ENCODE measurements at places on chromosomes 11 and 22.

GRCh38 chr11:45409587-45409986 is 123.4 kb upstream of the SYT13 start:
- no peak for DNase-seq

- DNase-seq: no peak
Observed at GRCh38 chr22:37138849-37139561, 10.7 kb downstream of the IL2RB start.

DNA sequence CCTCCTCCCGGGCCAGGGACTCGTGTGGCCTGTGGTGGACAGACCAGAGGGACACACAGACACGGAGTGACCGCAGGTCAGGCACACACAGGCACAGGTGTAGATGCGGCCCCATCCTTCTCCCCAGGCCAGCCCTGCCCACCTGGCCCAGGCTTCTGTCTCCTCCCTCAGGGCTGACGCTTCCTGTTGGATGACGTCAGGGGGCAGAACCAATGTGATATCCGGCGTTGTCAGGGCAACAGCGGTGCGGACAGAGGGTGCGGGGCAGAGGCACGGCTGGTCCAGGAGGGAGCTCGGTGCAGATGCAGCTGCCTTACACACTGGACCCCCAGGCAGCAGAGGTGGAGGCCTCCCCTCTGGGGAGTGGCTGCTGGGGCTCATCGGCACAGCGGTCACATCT is 2.9 kb upstream of the TUBGCP6 start:
- no peak for DNase-seq

DNA sequence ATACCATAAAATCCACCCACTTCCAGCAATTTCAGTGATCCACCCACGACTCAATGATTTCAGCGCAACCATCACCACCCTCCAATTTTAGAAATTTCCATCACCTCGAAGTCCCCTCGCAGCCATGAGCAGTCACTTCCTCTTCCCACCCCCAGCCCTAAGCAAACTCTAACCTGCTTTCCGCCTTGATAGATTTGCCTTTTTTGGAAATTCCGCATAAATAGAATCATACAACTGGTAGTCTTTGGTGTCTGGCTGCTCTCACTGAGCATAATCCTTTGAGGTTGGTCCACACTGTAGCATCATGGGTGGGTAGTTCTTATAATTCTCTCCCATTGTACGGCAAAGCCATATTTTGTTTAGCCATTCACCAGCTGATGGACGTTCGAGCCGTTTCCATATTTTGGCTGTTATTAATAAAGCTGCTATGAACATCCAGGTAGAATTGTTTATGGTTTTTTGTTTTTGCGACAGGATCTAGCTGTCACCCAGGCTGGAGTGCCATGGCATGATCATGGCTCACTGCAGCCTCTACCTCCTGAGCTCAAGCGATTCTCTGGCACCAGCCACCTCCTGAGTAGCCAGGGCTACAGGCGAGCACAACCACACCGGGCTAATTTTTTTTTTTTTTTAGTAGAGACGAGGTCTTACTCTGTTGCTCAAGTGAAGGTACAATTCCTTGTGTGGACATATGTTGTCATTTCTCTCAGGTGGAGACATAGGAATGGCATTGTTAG is 16.0 kb downstream of the PIM3 start:
- no peak for DNase-seq

GRCh38 chr11:67640758-67641337 is 1.3 kb upstream of the TBX10 start:
- DNase-seq: no peak

DNA sequence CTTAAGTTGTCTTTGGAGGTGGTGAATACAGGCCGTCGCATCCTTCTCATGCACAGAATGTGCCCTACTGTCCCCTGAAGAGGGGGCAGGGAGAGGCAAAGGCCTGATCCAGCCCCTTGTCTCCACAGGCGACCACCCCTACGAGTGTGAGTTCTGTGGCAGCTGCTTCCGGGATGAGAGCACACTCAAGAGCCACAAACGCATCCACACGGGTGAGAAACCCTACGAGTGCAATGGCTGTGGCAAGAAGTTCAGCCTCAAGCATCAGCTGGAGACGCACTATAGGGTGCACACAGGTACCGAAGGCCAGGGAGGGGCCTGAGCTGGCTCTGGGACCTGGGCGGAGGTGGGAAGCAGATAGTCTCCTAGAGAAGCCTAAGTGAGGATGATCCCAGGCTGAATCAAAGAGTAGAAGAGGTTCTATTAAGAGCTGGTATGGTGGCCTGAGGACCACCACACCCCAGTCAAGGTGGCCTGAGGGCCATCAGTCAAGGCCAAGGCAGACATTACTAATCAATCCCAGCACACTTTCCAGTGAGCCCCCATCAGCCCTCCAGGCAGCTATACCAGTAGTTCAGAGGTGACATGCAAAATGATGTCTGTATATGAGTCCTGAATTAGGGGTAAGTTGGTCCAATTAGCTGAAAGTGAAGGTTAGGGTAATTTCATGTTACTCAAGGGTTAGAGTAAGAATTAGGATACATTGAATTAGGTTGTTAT is 49.0 kb upstream of the NNMT start:
- DNase-seq: no peak

- DNase-seq: no peak
Observed at GRCh38 chr22:42344361-42344905, 74.0 kb upstream of the TCF20 start.

GRCh38 chr11:100581318-100581717 is 105.8 kb upstream of the ARHGAP42 start:
- no peak for DNase-seq

GRCh38 chr11:810040-810567 is 337 bp downstream of the RPLP2 start:
- DNase-seq: no peak

DNA sequence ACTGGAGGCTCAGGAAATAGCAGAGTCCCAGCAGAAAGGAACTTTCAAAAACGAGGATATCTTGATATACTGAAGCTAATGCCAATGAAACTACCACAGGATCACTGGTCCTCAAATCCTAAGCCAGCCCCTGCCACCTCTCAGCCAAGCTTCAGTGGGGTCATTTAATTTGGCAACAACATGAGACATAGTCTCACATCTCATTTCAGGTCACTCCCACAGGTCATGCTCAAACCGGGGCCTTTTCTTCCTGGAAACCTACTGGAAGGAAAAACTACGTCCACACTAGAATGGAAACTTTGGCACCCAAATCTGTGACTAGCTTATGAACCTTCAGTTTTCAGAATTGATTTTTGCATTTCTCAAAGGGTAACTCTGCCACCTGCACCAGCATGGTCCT is 61.9 kb upstream of the CYP2D6 start:
- DNase-seq: no peak

- no peak for DNase-seq
Observed at GRCh38 chr22:19604711-19605268, 80.6 kb upstream of the CLDN5 start.

- DNase-seq: no peak
Observed at GRCh38 chr11:17630936-17631335, 83.9 kb downstream of the OTOG start.

GRCh38 chr11:87361891-87362290 is 324.2 kb downstream of the TMEM135 start:
- DNase-seq: no peak

DNA sequence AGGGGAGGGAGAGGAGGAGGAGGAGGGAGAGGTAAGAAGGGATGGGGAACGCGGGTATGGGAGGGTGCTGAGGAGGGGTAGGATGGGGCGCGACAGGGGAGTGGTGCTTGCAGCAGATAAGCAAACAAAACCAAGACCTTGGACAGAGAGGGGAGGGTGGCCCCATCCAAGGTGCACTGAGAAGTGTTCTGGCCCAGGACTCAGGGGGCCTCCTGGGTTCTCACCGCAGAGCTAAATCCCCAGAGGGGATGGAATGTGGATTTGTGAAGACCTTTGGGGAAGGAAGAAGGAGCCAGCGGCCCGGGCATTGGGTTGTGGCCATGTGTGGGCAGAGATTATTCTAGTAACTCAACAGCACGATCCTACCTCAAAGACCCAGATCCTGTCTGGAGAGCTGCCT is 90.9 kb upstream of the LINC01488 start:
- no peak for DNase-seq

DNA sequence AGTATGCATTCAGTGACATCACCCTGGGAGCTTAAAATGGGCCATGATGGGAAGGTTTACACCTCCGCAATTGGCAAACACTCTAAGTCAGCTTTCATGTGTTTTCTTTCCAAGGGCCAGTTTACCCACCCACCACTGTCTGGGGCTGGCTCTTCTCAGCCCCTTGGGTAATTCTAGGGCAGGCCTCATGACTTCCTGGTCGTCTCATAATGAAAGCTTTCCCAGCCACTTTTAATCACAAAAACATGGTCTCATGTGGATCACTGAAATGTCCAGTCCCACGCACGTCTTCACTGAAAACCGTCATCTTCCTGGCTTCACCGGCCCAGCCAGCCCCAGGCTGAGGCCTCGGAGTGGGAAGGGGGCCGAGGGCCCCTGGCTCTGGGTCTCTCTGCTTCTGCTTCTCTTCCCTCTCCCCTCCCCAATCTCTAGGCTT is 58.5 kb upstream of the ANO1 start:
- DNase-seq: no peak

GRCh38 chr11:10447445-10447844 is 7.6 kb upstream of the AMPD3 start:
- DNase-seq: no peak

DNA sequence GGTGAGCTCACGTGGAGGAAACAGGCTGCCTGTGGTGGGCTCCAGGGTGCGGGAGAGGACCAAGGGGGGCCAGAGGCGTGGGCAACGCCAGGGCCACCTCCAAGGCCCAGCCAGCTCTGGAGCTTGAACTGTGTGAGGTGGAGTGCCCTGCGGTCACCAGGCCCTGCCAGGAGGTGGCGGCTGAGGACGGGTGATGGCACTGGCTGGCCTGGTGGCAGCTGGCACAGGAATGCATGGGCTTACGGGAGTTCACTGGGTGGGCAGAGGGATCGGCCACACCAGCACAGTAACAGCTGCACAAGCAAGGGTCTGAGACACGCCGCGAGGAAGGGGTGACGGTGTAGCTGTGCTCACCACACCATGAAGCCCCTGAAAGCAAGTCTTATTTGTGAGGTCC is 15.8 kb downstream of the TOLLIP start:
- no peak for DNase-seq

DNA sequence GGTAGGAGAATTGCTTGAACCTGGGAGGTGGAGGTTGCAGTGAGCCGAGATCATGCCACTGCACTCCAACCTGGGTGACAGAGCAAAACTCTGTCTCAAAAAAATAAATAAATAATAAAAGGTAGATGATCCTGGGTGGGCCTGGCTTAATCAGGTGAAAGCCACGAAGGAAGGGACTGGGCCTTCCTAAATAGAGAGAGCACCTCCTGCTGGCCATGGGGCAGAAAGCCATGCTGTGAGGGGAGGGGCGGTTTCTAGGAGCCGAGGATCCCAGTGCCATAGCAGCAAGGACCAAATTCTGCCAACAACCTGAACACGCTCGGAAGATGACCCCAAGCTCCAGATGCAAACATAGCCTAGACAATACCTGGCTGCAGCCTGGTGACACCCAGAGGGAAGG is 24.5 kb upstream of the DGKZ start:
- DNase-seq: no peak

- DNase-seq: no peak
Observed at GRCh38 chr11:67644472-67645418, 5.2 kb upstream of the TBX10 start.
